ENCODE measurements at places on chromosomes 2 and 18.

- DNase-seq, result no peak
These were observed 540.6 kb downstream of the RIT2 start for GRCh38 chr18:42574871-42575270.

DNA sequence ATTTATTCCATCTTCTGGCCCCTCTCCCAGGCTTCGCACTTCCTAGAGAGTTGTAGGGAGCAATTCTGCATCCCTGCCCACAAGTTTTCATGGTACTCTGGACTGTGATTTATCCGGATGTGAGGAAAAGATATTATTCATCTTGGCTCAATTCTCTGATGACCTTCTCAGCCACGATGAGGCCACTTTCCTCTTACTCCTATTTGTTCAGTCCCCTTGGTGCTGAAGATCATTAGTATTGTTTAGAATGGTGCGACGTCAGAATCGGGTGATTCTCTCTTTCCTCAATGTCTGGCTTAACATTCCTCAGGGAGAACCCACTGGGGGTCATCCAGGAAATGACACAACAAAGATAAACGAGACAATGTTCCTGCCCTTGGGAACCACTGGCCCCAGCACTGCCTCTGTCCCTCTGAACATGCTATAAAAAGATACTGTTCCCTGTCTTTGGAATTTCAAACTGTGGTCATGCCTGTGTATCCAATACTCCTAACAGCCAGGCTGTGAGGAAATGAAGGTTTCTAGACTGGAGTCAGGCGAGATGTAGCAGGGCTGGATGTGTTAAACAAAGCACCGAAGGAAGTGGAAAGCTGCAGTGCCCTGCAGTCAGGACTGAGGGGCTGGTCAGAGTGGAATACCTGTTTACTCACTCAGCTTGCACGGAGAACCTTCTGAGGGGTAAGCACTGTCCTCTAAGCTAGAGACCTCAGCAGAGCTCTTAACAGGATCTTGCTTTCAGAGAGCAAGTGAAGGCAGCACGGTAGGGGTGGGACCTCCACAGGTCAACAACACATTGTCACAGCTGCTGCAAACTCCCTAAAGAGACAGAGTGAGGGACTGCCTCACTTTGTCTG, 12.9 kb upstream of the GLI2 start:
- no peak for DNase-seq

GRCh38 chr2:144333143-144333555, 186.8 kb downstream of the ZEB2 start:
- DNase-seq, result no peak

- DNase-seq, result no peak
These were observed 57.8 kb downstream of the RBKS start for GRCh38 chr2:27832396-27832795.

DNA sequence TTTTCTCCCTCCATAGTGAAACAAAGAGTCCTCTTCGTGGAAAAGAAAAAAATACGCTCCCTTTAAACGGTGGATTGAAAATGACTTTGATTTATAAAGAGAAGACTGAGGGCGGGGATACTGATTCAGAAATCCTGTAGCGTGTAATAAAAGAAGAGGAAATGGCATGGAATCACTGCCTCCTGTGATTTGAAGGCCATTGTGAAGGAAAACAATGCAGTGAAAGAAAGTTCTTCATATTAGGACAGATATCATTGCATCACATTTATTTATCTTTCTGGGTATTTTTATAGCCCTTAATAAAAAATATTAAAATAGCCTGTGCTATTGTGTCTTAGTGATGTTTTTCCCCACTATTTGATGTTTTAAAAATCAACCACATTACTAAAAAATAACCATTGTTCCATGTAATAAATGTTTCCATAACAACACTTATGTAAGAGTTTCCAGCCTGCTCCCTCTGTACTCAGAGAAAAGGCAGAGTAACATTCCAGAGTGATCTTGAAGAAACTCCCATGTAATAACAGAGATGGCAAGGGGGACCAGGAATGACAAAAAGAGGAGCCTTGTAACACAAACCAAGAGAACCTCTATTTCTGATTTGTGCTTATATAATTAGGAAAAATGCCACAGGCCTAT, 8.0 kb downstream of the MRPL33 start:
- DNase-seq, result no peak

- DNase-seq, result no peak
These were observed 225.6 kb downstream of the CYP26B1 start for GRCh38 chr2:71922091-71922490.

DNA sequence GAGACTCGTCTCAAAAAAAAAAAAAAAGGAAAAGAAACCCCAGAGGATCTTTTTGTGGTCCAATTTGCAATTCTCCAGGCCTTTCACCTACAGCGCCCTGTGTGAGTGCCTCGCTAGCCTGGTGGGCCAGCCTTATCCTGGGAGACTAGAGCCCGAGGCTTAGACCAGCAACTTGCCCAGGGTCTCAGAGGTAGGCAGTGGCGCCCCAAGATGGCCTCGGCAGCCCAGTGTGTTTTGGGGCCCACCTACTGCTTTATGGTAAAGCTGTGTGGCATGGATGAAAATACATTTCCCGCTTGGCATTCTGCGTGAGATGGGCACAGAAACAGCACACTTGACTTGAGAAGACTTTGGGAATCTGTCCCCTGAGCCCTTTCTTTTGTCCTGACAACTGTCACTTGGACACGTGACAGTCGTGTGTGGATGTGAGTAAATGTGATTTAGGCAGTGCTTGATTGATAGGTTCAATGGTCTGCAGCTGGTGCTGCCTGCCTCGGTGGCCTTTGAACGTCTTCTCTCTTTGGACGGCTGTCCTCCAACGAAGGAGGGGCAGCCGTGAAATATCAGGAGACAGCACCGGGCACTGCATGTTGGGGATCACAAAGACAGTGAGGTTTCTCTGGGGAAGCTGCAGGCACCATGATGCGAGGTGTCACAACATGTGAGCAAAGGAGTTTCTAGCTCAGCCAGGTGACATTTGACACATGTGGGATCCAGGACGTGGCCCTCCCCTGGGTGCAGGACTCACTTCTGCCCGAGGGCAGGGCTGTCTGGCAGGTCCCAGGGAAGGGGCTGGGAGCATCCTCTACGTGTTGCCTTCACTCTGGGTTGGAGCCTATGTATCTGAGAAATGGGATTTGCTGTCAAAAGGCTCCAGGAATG, 209.5 kb upstream of the TWIST2 start:
- no peak for DNase-seq

GRCh38 chr2:136019825-136020224, 34.4 kb upstream of the DARS1 start:
- no peak for DNase-seq

DNA sequence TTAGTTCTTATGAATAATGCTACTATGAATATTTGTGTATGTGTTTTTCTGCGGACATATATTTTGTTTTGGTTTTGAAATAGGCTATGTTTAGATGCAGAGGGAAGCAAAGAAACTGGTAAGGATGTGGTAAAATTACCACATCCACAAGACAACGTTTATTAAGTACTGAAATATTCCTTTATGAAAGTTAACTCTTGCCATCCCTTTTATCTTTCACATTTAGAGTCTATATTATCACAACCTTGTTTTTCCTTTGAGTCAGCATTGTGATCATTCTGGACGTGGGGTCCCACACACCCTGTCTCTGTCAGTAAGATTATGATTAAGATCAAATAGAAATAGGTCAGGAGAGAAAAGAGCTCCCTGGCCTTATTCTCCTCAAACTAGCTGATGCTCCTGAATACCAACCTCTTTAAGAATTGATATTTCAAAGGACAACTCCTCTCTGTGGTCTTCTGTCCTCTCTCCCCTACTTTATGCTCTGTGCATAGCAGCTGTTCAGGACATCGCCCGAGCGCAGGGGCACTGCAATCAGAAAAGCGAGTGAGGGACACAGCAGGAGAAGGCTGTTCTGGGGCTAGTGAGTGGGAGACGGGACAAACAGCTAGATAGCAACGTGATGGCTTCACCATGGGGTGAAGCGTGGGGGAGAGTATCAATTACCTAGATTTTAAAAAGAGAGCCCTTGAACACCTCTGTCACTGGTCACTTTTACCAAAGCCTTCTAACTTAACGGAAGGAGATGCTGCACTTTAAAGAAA, 12.2 kb downstream of the METAP1D start:
- DNase-seq, result peak; percentile 44

- no peak for DNase-seq
These were observed 13.2 kb downstream of the MFSD2B start for GRCh38 chr2:24022975-24023575.

DNA sequence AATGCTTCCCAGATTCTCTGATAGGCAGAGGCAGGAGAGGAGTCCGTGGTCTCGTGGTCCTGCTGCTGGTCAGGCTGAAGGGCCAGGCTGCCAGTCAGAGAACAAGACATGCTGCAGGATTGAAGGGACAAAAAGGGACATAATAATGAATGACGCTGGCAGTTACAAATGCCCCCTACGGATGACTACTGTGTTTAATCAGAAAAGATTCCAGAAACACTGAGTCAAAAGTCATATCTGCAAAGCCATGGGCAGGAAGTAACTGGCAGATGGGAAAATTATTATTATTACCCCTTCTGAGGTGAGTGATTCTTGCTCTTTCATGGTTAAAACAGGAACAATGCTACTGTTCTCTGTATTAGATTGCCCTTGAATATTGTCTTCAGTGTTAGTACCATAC, 19.0 kb downstream of the LCT start:
- DNase-seq, result no peak

- DNase-seq, result no peak
These were observed 97.2 kb downstream of the TMEM18 start for GRCh38 chr2:579961-580360.

- DNase-seq, result no peak
These were observed 132.8 kb upstream of the PDE1A start for GRCh38 chr2:182559623-182560022.

DNA sequence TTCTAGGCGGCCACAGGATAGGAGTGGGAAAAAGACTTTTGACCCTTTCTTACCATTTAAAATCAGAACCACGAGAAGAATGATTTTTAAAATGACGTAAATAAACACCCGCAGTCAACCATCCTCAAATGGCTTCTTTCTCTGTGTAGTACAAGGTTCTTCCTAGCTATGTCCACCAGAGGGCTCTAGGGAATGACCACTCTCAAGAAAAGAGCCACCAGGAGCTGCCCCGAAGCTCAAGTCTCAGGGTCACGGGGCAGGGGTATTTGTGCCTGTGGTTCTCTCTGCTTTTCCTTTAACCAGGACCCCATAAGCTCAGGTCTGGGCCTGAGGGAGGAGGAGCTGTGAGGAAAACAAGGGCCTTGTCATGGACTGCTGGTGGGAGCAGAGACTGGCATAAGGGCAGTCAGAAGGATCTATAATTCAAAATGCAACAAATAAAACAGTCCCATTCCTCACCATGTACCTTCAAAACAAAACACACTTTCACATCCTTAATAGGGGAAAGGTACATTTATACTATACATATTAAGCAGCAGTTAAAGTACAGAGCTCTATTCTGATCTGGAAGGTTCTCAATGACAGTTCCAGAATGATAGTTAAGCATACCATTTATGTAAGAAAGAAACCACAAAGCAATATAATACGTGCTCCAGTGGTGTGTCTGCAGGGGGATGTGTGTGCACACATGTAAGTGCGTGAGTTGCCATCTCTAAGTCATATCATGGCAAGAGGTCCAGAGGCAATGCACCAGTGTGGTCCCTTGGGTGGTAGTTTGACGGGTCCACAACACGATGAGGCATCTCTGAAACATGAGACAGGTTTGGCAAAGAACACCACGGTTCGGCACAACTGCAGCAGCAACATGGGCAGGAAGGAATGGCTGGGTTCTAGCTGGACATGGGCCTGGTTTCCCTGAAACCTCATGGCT, 18.6 kb downstream of the LYPD1 start:
- no peak for DNase-seq

- no peak for DNase-seq
These were observed 114.6 kb downstream of the SETBP1 start for GRCh38 chr18:44795241-44795640.

- DNase-seq, result no peak
These were observed 83.6 kb downstream of the CCDC85A start for GRCh38 chr2:56267415-56267788.

Data from activated CD4-positive, alpha-beta T cell treated with anti-CD3 and anti-CD28 coated beads, Interleukin-2, Interleukin-6, amounts not matched to agents 100 ng/mL and 50 ng/mL, durations not matched to agents 16 hours and 8 hours (primary cell).